ENCODE measurements at places on chromosomes 6 and 20.

DNA sequence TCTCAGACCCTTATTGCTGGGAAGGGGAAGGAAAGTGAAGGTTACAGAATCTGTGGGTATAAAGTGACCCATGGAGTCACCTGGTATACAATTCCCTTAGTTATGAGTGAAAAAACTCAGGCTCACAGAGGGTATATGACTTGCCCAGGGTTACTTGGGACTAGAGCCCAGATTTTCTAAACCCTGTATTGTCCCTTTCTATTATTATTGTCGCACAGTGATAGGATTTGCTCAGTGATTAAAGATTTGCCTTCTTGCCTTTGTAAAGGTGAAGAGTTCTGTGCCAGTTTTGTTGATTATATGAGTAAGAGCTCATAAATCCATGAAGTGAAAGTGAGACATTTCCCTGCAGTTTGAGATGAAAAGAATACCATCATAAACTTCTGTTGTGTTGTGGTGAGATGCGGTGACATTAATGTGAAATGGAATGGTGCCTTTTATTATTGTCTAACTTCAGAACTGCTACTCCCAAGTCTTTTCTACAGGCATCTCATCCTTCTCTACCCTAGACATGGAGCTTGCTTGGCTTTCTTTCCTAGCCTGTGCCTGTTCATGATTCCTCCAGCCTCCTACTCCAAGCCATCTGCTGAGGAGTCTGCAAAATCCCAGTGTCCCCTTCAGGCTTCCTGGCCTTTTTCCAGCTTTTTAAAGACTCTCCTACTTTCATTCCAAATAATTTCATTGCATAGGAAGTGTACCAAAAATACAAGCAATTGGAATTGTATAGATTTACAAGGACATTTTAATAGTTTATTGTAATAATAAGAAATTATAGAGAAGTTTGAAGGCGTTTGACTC is 33.5 kb upstream of the ADIG start:
- no peak for DNase-seq

DNA sequence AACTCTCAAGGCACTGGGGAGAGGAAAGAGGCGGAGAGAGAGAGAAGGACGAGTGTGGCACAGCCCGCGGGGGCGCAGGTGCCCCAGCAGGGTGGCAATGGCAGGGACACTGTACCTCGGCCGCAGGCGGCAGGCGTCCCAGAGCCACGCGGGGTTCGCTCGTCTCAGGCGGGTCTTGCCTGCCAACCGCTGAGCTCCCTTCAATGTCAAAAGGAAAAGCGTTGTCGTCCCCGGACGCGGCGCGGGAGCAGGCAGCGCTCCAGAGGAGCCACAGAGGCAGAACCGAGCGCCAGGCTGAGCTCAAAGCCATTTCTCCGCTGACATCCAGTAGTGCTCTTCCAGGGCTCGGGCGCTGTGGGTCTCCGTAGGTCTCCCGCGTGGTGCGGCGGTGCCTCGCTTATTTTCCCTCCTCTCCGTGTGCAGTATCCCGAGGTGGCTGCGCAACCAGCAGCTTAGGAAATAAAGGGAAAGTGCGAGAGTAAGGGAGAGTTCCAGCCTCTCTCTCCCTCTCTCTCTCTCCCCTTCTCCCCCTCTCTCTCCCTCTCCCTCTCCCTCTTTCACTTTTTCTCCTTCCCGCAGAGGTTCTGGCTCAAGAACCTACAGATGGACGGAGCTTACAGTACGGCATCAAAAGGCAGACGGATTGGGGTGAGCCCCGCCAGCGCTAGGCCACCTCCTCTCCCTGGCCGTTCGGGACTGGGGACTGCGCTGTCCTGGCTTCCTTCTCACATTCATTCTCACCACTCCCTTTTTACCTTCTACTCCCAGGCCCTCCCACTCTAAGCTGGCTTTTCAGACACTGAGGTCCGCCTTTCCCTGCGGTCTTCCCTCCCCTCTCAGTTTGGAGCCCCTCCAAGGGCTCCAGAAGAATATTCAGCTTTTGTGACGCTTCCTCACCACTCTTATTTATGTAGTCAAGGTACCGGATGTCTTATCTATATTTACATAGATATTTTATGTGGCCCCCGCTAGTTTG is at the start of gene LAMA4:
Gene LAMA4 (minus strand): TSS at position 727 of the 976 bp plus-strand sequence. CDS start 417 bp downstream, at position 310.
- DNase-seq, result no peak

- no peak for DNase-seq
These were observed 133.7 kb upstream of the GMDS start for GRCh38 chr6:2378891-2379652.

DNA sequence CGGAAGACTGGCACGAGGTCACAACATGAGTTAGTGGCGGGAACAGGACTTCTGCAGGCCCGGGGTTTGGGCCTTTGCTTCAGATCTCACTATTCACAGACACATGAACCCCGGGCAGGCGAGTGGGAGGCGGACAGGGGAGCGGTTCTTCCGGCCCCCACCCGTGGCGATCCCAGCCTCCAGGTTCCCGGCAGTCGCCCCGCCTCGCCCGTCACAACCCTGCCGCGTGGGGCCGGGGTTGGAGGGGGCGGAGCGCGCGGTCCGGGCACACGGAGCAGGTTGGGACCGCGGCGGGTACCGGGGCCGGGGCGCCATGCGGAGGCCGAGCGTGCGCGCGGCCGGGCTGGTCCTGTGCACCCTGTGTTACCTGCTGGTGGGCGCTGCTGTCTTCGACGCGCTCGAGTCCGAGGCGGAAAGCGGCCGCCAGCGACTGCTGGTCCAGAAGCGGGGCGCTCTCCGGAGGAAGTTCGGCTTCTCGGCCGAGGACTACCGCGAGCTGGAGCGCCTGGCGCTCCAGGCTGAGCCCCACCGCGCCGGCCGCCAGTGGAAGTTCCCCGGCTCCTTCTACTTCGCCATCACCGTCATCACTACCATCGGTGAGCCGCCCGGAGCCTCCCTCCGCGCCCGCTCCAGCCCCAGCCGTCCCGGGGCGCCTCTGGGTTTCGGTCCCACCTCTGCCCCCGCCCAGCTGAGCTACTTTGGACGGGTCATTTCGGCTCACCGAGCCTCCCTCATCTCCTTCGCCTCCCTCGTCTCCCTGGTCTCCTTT is at the start of gene KCNK15:
Gene KCNK15 (plus strand): TSS at position 268 of the 769 bp plus-strand sequence. CDS start 46 bp downstream, at position 314.
- no peak for DNase-seq

- no peak for DNase-seq
These were observed 101.0 kb upstream of the VSTM2L start for GRCh38 chr20:37801921-37802320.

- DNase-seq, result no peak
These were observed 303.0 kb upstream of the GJE1 start for GRCh38 chr6:141829566-141830360.

DNA sequence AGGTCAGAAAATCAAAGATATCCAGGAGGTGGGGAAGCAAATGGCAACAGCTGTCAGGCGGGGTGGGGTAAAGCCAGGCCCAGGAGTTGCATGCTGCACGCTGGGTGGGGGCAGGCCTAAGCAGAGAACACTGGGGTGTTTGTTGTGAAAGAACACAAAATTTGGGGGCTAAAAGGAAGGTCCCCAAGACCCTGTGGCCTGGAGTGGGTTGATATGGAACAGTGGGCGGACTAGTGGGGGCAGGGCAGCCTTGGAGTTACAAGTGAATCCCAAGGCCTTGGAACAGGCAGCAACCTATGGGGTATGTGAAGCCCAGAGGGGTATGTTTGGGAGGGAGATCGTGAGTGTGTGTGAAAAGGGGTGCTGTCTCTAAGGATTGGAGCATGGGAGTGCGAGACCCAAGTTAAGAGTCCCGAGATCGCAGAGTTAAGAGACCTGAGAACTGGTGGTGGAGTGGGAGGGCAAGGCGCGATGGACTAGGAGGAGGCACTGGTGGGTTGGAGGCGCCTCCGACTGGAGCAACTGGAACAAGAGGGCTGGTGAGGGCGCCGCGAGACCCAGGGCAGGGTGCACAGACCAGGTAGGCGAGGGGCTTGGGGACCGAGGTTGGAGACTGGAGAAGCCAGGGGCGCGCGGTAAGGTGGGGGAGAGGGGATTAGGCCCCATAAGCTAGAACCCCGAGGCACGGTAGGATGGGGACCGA is 658 bp downstream of the CUL7 start:
- DNase-seq, result no peak
